ENCODE measurements at places on chromosomes 5 and 9.
A peak's percentile ranks its signal among the peaks of the same experiment; 100 is the strongest.

DNA sequence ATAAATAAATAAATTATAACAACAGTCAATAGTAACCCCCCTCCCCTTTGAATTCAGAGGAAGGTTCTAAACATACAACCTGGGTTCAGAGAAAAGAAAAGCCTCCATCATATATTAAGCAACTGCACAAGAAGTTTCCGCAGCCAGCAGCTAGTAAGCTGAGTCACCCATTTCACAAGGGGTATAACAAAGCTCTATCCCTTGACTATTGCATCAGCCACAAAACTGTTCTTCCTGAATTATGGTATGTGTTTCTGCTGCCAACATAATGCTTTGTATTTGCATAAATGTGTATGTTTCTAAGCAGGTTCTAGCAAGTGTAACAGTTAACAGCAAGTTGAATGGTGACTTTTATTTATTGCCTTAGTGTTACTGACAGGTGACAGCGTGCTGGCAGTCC lies 6.8 kb upstream of the CEP120 start:
- no peak for DNase-seq

- DNase-seq: no peak
These were observed 20.8 kb upstream of the SNCAIP start for GRCh38 chr5:122291000-122291901.

- no peak for DNase-seq
These were observed 76.1 kb downstream of the KIF4B start for GRCh38 chr5:155089643-155090042.

DNA sequence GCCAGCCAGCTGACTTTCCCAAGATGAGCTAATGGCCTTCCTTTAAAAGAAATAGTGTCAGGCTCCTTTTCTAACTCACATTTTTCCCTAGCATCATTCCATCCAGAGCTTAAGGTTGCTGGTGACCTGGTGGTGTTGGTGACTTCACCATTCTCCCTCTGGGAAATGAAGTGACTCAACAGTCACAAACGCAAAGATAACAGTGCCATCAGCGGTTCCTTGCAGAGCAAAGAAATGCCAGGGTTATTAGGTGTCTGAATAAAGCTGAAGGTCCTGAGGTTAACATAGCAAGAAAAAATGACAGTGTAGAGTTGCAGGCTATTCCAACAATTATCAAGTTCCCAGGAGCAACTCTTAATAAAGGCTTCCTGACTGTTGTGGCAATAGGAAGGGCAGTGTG lies 111.8 kb upstream of the SLC44A1 start:
- DNase-seq: no peak

GRCh38 chr5:6673031-6673430 lies 39.8 kb downstream of the SRD5A1 start:
- DNase-seq: no peak

- no peak for DNase-seq
These were observed 13.3 kb upstream of the C9 start for GRCh38 chr5:39377613-39378012.

DNA sequence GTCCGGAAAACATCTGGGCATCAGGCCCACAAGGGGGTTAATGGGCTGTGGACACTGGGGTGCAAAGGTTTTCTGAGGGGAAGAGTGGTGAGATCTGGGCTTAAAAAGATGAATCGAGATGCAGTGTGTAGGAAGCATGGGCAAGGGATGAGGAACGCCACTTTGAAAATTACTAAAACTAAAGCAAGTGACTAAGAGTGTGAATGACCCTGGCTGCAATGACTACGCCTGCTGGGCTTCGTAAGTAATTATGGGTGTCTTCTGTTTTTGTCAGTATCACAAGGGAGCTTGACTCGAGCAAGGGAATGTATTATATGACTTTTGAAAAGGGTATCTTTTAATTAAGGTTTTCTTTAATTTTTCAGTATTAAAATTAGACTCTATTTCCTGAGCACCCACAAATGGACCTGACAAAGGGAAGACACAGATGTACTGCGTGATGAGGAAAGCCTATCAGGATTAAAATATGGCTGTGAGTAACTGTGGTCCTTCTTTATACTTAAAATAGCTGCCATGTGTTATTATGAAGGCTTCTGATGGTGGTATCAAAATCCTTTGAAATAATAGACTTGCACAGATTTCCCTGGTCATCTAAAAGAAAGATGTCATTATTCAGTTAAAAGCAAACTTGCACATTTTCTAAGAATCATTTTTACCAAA lies 4.2 kb downstream of the CTXN3 start:
- no peak for DNase-seq

DNA sequence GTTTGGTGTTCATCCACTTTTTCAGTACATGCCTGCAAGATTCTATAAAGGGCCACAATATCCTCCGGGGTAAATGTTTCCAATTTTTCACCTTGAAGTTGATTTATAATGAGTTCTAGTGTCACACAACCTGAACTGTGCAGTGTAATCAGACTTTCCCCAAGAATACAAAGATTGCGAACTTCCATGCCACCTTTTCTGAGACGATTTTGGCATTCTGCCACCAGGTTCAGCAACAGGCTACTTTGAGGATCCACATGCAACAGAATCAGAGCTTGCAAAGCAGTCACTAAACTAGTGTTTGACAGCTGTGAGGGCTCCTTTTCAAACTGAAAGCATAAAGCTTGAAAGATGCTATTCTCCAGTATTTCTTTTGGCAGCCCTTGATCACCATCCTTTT lies 1.6 kb downstream of the FASTKD3 start:
- DNase-seq: no peak

GRCh38 chr9:16335788-16336580 lies 534.5 kb downstream of the BNC2 start:
- DNase-seq: no peak

- no peak for DNase-seq
These were observed 67.8 kb upstream of the KLF4 start for GRCh38 chr9:107557236-107557990.

DNA sequence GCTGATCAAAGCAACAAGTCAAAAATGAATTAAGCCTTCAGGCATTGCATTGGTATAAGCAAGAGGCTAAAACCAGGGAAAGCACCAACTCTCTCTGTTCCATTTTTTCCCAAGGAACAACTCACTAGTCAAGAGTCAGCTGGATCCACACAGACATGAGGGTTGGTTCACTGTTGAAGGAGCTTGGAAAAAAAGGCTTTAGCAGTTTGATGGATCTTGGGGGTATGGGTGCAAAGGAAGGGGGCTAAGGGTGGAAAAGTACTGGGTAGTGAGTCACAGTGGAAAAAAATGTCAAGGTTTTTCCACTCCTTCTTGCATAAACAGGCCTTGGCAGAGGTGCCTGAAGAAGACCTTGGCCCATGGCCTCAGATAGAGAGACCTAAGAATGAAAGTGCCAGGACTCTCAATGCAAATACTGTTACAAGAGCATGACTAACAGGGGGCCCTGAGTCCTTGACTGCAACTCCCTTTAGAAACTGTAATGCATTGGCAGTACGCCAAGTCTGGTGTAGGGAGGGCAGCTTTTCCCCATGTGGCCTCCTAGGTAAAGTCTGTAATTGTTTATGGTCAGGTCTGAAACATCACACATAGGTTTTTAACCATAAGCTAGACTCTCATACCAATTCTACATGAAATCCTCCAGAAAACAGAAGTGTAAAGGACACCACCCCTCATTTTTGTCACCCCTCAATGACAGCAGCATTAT lies 23.7 kb downstream of the ACTL7A start:
- no peak for DNase-seq

GRCh38 chr5:143207563-143208364 lies 195.7 kb downstream of the NR3C1 start:
- no peak for DNase-seq

GRCh38 chr9:120950421-120951388 lies 24.1 kb upstream of the TRAF1 start:
- DNase-seq: no peak

DNA sequence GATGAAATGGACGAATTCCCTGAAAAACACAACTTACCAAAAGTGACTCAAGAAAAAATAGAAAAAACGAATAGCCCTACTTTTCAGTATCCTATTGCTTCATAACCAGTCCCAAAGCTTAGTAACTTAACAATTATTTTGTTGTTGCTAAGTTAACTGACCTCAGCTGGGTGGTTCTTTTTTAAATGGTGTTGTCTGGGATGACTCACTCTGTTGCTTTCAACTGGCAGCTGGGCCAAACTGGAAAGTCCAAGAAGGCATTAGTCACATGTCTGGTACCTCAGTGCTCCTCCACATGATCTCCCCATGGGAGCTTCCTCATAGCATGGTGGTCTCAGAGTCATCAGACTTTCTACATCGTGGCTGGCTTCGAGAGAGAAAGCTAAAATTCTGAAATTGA lies 47.8 kb upstream of the ADAMTS2 start:
- DNase-seq: no peak

DNA sequence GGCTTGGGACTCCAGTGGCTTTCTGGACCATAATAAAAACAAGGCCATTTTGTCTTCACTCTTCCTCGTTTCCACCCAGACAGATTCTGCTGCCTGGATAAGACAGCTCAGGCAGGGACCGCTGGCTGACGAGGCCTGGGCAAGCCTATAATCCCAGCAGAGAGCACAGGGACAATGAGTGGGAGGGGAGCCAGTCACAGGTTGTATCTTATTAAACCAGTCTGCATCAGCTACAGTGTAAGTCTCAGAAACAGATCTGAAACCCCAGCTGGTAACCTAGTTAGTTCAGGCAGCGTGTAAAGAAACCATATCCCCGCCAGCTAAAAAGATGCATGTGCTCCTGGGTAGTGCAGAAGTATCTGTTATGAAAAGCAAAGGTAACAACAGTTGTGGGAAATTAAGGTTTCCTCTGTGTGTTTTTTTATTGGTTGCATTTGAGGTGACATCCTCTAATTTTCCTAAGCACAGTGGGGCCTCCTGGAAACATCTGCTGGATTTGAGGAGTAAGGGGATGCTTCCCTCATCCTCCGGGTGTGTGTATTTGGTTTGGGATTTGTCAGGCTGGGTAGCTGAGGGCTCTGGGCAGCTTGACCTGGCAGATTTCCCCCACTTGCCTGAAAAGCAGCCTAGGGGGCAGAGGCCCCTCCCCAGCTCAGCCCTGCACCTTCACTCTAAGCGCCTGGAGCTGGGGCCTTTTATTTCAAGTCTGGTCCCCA lies 15.2 kb upstream of the TAL2 start:
- no peak for DNase-seq

DNA sequence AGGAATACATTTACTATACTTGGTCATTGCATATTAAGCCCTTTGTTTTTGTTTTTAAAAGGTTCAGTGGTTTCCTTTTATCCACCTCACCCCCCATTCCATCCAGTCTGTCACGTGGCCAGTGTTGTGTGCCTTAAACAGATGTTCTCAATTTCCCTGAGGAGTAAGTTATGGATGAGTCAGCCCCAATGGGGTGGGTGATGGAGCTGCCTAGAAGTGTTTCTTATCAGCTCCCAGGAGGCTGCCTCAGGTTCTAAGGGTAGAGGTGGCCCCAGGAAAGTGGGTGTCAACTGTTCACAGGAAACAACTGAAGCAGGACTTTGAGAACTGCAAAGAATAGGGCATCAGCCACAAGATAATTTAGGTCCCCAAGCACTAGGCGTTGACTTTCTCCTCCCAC lies 41.1 kb downstream of the ACTBL2 start:
- DNase-seq: no peak

DNA sequence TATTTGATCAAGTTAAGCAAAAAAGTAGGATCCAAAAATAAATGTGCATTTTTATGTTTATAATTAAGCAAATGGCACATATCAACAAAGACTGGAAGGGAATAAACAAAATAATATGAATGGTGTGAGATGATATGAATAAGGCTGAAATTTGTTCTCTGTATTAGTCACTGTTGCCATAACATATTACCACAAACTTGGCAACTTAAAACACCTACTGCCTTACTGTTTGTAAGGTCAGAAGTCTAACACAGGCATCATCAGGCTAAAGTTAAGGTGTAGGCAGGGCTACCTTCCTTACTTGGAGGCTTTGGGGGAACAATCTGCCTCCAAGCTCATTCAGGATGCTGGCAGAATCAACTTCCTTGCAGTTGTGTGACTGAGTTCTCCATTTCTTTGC lies 19.3 kb downstream of the PGGT1B start:
- DNase-seq: no peak

DNA sequence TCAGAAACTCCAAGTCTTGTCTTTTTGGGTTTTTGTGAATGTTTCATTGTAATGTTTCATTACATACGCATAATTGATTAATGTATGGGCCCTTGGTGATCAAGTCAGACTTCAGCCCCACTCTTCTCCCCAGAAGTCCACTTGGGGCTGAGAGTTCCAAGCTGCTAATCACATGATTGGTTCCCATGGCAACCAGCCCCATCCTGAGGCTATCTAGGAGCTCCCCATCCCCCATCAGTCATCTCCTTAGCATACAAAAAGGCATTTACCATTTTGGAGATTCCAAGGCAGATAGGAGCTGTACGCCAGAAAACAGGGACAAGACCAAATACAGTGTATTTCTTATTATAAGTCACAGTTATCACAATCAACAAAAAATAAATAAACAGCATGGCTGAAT lies 22.9 kb upstream of the SYK start:
- no peak for DNase-seq

- DNase-seq: no peak
These were observed 383.2 kb downstream of the PLK2 start for GRCh38 chr5:58076483-58077257.

DNA sequence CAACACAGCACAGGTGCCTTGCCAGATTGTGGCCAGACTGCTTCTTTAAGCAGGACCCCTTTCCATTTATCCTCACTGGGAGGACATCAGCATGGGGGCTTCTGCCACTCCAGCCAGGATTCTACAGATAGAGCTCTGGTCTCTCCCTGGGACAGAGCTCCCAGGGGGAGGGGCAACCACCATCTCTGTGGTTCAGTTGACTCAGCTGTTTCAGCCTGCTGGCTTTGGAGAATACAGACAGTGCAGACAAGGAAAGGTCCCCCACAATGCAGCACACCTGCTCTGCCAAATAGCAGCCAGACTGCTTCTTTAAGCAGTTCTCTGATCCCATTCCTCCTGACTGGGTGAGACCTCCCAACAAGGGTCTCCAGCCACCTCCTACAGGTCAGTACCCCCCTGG lies 132.8 kb downstream of the OR2K2 start:
- DNase-seq: no peak

GRCh38 chr5:181255836-181256578 lies 4.9 kb downstream of the TRIM52 start:
- DNase-seq: no peak

DNA sequence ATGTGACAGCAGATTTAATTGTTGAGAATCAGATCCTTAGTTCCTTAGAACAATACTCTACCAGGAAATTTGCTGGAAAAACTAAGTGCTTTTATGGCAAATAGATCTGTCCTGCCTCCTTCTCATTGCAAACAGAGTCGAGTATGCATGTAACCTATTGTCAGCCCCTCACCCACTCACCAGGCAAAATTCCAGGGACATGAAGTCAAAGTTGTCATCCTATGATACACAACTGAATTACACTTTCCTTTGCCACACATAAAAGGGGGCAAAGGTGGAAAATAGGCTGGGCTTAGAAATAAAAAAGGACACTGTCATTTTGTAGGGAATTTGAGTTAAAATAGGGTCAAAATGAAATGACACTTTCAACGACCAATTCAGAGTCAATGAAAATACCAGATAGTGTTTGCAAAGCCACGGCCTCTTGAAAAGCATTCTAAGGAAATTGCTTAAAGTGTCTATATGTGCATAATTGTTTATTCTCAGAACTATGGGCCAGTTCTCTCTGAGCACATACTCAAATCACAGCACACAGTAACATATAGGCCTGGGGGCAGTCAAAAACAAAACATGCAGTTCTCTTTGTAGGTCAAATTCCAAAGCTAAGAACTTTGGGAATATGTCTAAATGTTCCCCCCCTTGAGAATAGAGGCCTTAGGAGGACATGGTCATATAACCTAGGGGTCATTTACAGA lies 452.8 kb downstream of the NFIB start:
- DNase-seq: no peak

GRCh38 chr5:164002628-164003027 lies 497.2 kb downstream of the MAT2B start:
- DNase-seq: no peak

GRCh38 chr9:105881654-105882349 lies 187.5 kb downstream of the TMEM38B start:
- peak; percentile 87 for DNase-seq

Data from Ammon's horn (tissue), 1 donor.